ENCODE measurements at places on chromosomes 2 and 18.

GRCh38 chr2:21245565-21245964 lies 121.8 kb downstream of the TDRD15 start:
- no peak for DNase-seq

DNA sequence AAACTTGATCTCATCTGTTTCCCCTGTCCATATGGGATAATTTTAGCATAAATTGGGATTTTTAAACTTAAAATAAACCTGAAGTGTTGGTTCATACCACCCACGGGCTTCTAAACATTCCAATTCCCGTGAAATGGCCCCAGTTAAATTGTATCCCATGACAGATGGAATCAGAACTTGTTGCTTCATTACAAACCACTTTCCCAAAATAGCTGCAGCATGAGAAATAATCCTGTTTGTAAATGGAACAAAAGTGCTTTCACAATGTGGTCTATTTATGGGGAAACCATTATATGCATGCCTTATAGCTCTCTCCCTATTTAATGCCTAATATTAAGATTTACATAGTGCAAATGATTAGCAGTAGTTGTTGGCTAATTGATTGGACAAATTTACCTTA lies 15.9 kb downstream of the SCG2 start:
- DNase-seq: no peak

GRCh38 chr18:59900222-59901128 lies 679 bp downstream of the PMAIP1 start:
- peak; percentile 48 for DNase-seq

- no peak for DNase-seq
These were observed 33.5 kb downstream of the RMND5A start for GRCh38 chr2:86753606-86754005.

DNA sequence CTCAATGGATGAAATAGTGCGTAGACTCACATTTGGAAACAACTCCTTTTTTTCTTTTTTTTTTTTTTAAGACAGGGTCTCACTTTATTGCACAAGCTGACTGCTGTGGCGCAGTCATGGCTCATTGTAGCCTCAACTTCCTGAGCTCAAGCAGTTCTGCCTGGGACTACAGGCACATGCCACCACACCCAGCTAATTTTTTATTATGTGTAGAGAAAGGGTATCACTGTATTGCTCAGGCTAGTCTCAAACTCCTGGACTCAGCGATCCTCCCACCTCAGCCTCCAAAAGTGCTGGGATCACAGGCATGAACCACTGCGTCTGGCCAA lies 17.4 kb downstream of the HAT1 start:
- no peak for DNase-seq

- no peak for DNase-seq
These were observed 7.9 kb downstream of the CAPN13 start for GRCh38 chr2:30799366-30799765.

GRCh38 chr2:633371-633770 lies 43.8 kb downstream of the TMEM18 start:
- no peak for DNase-seq

GRCh38 chr18:26745288-26746181 lies 120.0 kb downstream of the AQP4 start:
- DNase-seq: no peak

DNA sequence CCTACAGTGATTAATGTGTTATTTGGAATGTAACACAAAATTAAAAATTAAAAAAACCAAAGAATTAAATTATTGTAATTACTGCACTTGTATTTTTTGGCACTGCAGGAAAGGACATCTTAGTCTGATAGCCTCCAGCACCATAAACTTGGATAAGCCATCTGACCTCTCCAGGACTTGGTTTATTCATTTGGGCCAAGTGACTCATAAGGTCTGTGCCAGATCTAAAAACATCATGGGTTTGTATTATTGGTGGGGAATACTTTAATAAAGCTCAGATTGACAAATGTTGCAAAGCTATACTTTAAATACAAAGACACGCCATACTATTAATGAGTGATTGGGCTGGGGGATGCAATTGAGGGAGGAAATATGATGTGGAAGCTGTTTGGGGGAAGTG lies 225.2 kb downstream of the ZNF521 start:
- DNase-seq: no peak

DNA sequence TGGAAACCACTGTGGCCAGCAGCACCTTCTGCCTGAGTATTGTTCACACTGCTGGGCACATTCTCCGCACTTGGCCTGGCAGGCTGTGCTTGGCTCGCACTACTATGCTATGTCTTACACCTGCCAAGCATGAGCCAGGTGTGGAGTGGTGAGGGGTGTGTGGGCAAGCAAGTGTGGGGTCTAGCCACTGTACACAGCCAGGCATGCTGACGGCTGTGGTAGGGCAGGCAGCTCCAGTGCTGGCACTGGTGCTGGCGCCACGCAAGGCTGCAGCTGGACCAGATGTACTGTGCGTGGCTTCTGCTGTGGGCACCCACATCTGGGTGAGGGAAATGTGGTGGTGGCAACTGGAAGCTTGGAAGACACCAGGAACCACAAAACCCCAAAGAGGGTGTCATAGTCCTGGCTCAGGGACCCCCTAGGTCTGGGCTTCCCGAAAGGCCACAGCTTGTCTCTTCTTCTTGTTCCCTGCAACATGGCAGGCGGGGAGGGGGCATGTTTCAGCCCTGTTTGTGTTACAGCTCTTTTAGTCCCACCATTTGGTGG lies 101.5 kb downstream of the ALMS1 start:
- no peak for DNase-seq

GRCh38 chr18:53920312-53921075 lies 304.0 kb downstream of the MBD2 start:
- no peak for DNase-seq

DNA sequence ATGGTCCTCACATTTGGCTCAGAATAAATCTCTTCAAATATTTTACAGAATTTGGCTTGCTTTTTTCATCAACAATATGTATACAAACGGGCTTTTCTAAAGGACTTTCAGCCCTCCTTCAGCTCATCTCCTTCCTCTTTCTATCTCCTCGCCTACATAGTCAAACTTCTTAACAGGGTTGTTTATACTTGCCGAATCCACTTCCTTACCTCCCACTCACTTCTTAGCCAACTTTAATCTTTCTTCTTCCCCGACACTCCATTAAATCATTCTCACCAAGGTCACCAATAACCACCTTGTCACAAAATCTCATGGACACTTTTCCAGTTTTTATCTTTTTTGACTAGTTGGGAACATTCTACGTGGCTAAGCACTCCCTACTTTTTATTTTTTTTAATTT lies 325.2 kb downstream of the PLCL1 start:
- DNase-seq: no peak

Data from activated T-helper 9 cell treated with anti-CD3 and anti-CD28 coated beads, Interleukin-2, amount 50 U/mL, for 16 hours (primary cell).